ENCODE measurements at places on chromosomes 16 and 17.

DNA sequence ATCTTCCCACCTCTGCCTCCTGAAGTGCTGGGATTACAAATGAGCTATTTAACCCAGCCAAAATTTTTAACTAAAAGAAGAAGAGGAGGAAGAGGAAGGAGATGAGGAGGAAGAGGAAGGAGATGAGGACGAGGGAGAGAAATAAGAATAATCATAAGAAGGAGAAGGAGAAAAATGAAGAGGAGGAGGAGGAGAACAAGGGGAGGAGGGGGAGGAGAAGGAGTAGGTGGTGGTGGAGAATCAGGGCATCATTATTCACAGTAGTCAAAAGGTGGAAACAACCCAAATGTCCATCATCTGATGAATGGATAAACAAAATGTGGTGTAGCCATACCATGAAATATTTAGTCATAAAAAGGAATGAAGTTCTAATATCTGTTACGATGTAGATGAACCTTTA lies 21.2 kb upstream of the MGAT5B start:
- no peak for DNase-seq

DNA sequence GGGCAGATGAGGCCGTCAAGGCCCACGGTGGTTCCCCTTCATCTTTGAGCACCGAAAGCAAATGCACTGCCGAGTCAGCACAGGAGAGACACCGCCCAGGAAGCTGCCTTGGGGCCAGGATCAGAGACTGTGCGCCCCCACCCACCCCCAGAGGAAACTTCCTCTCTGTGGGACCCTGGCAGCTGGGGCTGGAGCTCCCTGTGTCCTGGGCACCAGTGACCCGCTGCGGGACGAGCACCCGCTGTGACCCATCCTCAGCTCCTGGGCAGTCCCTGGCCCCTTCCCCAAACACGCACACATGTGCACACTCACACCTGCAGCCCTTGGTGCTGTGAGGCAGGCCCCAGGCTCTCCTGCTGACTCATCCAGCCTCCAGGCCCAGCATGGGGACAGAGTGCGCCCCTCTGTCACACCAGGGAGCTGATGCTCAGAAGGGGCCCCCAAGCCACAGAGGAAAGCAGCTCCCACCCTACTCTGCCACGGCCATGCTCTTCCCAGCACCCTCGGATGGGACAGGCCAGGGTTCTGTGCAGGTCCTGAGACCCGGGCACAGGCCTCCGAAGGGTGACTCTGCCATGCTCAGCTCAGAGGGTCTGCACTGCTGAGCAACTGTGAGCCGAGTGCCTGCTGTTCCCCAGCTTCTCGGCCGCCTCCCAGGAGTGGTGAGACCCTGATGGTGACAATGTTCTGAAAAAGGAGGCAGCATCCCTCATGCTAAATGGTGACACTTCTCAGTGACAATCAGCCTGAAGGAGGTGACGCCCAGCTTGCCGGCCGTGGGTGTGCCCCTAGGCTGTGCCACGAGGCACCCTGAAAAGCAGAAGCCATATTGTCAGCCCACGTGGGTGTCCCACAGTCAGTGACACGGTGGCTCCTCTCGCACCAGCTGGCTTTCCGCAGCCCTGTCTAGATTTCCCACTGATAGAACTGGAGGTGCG lies 3.6 kb downstream of the PIEZO1 start:
- no peak for DNase-seq

DNA sequence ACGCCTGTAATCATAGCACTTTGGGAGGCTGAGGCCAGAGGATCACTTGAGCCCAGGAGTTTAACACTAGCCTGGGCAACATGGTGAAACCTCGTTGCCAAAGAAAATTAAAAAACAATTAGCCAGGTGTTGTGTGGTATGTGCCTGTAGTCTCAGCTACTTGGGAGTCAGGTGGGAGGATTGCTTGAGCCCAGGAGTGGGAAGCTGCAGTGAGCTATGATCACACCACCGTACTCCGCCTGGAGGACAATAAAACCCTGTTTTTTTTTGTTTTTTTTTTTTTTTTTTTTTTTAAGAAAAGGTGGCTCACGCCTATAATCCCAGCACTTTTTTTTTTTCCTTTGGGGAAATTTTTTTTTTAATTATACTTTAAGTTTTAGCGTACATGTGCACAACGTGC lies 26.1 kb downstream of the RAP1GAP2 start:
- DNase-seq, result no peak

- peak; percentile 98 for DNase-seq
Observed at GRCh38 chr17:63741408-63742173, at the start of gene STRADA. STRADA (minus strand) TSS chr17:63741799; CDS start chr17:63728369, 13,430 bp downstream.

- peak; percentile 63 for DNase-seq
Observed at GRCh38 chr17:32495359-32496231, 8.8 kb downstream of the CDK5R1 start.

DNA sequence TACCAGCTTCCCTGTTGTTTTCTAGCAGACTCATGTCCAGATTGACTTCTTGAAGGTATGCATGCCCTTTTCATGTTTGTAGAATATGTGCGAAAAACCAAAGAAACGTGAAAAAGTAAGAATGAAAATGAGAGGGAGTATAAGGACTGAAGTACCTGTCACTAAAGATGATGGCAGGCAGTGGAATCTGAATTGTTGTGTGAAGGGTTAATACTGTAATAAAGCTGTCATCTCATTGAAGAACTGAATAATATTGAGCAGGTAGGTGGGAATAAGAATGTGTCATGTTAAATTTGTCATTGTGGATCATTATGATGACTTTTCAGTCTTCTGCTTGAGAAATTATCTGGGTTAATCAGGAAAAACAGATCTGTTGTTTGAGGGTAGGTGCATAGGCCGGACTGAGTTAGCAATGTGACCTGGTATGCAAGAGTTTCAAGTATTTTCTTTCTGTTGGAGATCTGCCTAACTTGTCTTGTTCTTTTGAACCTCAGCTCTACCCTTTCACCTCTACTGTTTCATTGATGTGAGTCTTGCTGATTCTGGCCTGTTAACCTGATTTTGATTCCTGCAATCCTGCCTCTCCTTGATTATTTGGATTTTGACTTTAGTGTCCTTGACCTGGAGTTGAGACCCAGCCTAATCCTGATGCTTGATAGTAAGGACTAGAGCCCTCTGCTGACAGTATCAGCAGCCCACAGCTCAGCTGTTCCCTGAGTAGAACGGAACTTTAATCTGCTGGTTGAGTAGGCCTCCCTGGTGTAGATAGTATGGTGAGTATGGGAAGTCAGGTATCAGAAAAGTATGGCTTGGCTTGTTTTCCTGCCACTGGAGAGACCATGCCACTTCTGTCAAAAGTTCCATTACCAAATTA lies 64.6 kb downstream of the MAP2K4 start:
- peak; percentile 11 for DNase-seq

GRCh38 chr17:76948726-76949342 lies 80.6 kb downstream of the MGAT5B start:
- DNase-seq, result no peak

Data from choroid plexus epithelial cell (primary cell).